ENCODE measurements at places on chromosomes 3 and 15. TPM values are rescaled to one million over a fixed set of nuclear protein-coding genes. Genes with fewer than 3 reads are reported as not detected.

ANKUB1 gene
- not detected for polyA plus RNA-seq

CCR8 gene
- not detected for polyA plus RNA-seq

GOLGA8T gene
- not detected for polyA plus RNA-seq

CATSPER2 gene
- 8.9 TPM for polyA plus RNA-seq

DPPA2 gene
- polyA plus RNA-seq = not detected

PRSS50 gene
- polyA plus RNA-seq = not detected

WDR93 gene
- polyA plus RNA-seq = 0.39 TPM

SEMA3G gene
- 0.20 TPM for polyA plus RNA-seq

SPATA12 gene
- polyA plus RNA-seq = not detected

SNTN gene
- 3.5 TPM for polyA plus RNA-seq

CPN2 gene
- polyA plus RNA-seq = not detected

LRRK1 gene
- polyA plus RNA-seq = 1.1 TPM

PYGO1 gene
- 2.4 TPM for polyA plus RNA-seq

TOPBP1 gene
- polyA plus RNA-seq = 11.7 TPM

PPP2R3A gene
- polyA plus RNA-seq = 3.9 TPM

RYR3 gene
- polyA plus RNA-seq = 3.8 TPM

PCYT1A gene
- 29.3 TPM for polyA plus RNA-seq

STAG1 gene
- 6.5 TPM for polyA plus RNA-seq

CSPG5 gene
- polyA plus RNA-seq = 1.7 TPM

MON1A gene
- polyA plus RNA-seq = 6.7 TPM

ERICH6 gene
- polyA plus RNA-seq = not detected

LRRC31 gene
- 1.9 TPM for polyA plus RNA-seq

SLC9C1 gene
- not detected for polyA plus RNA-seq

PP2D1 gene
- polyA plus RNA-seq = not detected

SMCO1 gene
- polyA plus RNA-seq = 1.5 TPM

CPNE9 gene
- 12.5 TPM for polyA plus RNA-seq

MAPK6 gene
- 18.8 TPM for polyA plus RNA-seq

ISLR gene
- polyA plus RNA-seq = 3.0 TPM

GUCA1C gene
- not detected for polyA plus RNA-seq

SKOR1 gene
- polyA plus RNA-seq = 26.2 TPM

CASR gene
- not detected for polyA plus RNA-seq

OR5K2 gene
- not detected for polyA plus RNA-seq

MAP6D1 gene
- 8.7 TPM for polyA plus RNA-seq

ACVR2B gene
- 2.2 TPM for polyA plus RNA-seq

CXCR6 gene
- not detected for polyA plus RNA-seq

KNG1 gene
- polyA plus RNA-seq = not detected

NFKBIZ gene
- polyA plus RNA-seq = 0.94 TPM

RAD54L2 gene
- 1.0 TPM for polyA plus RNA-seq

UBA7 gene
- 0.52 TPM for polyA plus RNA-seq

SCAANT1 gene
- not detected for polyA plus RNA-seq

NANOGP8 gene
- not detected for polyA plus RNA-seq

ZCWPW2 gene
- 4.8 TPM for polyA plus RNA-seq

C2CD4A gene
- polyA plus RNA-seq = not detected

NR1I2 gene
- polyA plus RNA-seq = 0.31 TPM

ABI3BP gene
- not detected for polyA plus RNA-seq

BOC gene
- 3.7 TPM for polyA plus RNA-seq

PLCL2 gene
- polyA plus RNA-seq = 0.77 TPM

HEG1 gene
- polyA plus RNA-seq = 2.0 TPM

DNAJC19 gene
- 268 TPM for polyA plus RNA-seq

OR4F6 gene
- not detected for polyA plus RNA-seq

KBTBD8 gene
- polyA plus RNA-seq = 12.0 TPM

ATP8B4 gene
- 0.58 TPM for polyA plus RNA-seq

LRTM1 gene
- polyA plus RNA-seq = not detected

FAM107A gene
- 13.8 TPM for polyA plus RNA-seq

CHRD gene
- 0.69 TPM for polyA plus RNA-seq

ZNF660 gene
- polyA plus RNA-seq = 2.2 TPM

CADPS gene
- 72.5 TPM for polyA plus RNA-seq

SLC27A2 gene
- polyA plus RNA-seq = not detected

ROPN1 gene
- 2.9 TPM for polyA plus RNA-seq

All from Purkinje cell (primary cell).